Mesenchymal stem cell (in vitro differentiated cells and primary cell): ENCODE measurements at places on chromosomes 11 and 22.

DNA sequence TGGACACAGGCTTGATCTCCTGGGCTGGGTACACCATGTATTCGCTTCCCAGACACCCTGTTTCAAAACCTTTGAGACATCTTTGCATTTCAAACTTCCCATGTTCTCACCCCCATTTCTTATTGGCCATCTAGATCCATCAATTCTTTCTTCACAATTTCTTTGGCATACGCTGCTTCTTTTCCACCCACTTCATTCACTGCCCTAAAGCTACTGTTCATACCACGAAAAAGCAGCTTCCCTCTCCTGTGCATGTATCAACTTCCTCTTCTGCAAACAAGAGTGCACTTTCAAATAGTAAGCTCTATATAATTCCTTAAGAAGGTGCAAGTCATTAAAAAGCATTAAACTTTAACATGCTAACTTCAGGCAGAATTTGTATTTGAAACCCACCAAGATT lies 21.4 kb downstream of the UVRAG start:
- H3K27me3 ChIP-seq, result no peaks in the 10 kb centered on the region
- no peak overlapping the region for H3K27ac ChIP-seq
- DNase-seq, result no peak

GRCh38 chr11:43868852-43869567 lies 11.6 kb upstream of the ALKBH3 start:
- H3K36me3 ChIP-seq, result no peaks in the 10 kb centered on the region
- peaks cover 21% of the 10 kb centered on the region for H3K27me3 ChIP-seq
- peaks cover 4% of the 10 kb centered on the region for H3K4me1 ChIP-seq
- H3K4me3 ChIP-seq, result no peak overlapping the region
- no peak overlapping the region for H3K27ac ChIP-seq
- DNase-seq, result peak; percentile 95

GRCh38 chr11:66362481-66363147 lies 8.9 kb downstream of the SLC29A2 start:
- no peaks in the 10 kb centered on the region for H3K27me3 ChIP-seq
- DNase-seq, result no peak
- no peak overlapping the region for H3K4me3 ChIP-seq
- no peak overlapping the region for H3K27ac ChIP-seq
- H3K36me3 ChIP-seq, result peaks cover 42% of the 10 kb centered on the region

GRCh38 chr11:111512296-111513239 lies at the start of gene BTG4:
Gene BTG4 (minus strand): TSS chr11:111512386. CDS start chr11:111498776, 13,610 bp downstream.
- peak within 1 kb of the TSS; percentile 65 for H3K4me3 ChIP-seq
- no peak within 1 kb of the TSS for H3K27ac ChIP-seq
- peaks cover 16% of the 10 kb centered on the region for H3K4me1 ChIP-seq
- H3K36me3 ChIP-seq, result no peaks in the 10 kb centered on the region
- peak; percentile 51 for DNase-seq
- H3K27me3 ChIP-seq, result peaks cover 3% of the 10 kb centered on the region

DNA sequence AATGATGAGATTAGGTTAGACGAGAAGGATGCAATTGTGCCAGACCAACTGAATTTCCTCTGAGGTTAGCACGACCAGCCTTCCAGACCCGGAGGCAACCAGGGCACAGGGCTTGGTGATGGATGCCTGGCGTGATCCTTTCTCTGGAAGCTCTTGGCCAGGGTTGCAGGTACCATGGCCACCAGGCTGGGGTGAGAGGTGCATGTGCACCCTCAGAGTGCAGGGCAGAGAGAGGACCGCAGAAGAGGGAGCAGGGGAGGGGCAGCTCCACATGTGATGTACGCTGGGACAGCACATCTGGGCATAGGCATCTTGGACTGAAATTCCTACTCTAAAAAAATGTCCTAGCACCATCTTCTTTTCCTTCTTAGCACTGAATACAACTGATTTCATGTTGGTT lies 10.9 kb downstream of the KCNJ1 start:
- no peaks in the 10 kb centered on the region for H3K36me3 ChIP-seq
- no peak for DNase-seq
- H3K27ac ChIP-seq, result no peak overlapping the region
- peaks cover 3% of the 10 kb centered on the region for H3K4me1 ChIP-seq
- H3K27me3 ChIP-seq, result peaks cover 59% of the 10 kb centered on the region

GRCh38 chr22:40239345-40239683 lies 61.6 kb downstream of the TNRC6B start:
- peak overlapping the region; percentile 55 for H3K4me3 ChIP-seq
- peaks cover 16% of the 10 kb centered on the region for H3K36me3 ChIP-seq

GRCh38 chr22:36318442-36318841 lies 65.5 kb downstream of the APOL1 start:
- peak overlapping the region; percentile 5 for H3K27ac ChIP-seq
- no peak for DNase-seq
- H3K36me3 ChIP-seq, result peaks cover 88% of the 10 kb centered on the region
- H3K4me3 ChIP-seq, result no peak overlapping the region

- H3K36me3 ChIP-seq, result peaks cover 55% of the 10 kb centered on the region
- DNase-seq, result no peak
- H3K27me3 ChIP-seq, result no peaks in the 10 kb centered on the region
- H3K4me3 ChIP-seq, result no peak overlapping the region
Measured at GRCh38 chr11:76797341-76798201, 14.4 kb downstream of the TSKU start.

- peak overlapping the region; percentile 78 for H3K27ac ChIP-seq
- peaks cover 12% of the 10 kb centered on the region for H3K4me1 ChIP-seq
- no peak overlapping the region for H3K4me3 ChIP-seq
- H3K36me3 ChIP-seq, result peaks cover 44% of the 10 kb centered on the region
Measured at GRCh38 chr11:12232817-12233601, 122.6 kb downstream of the MICAL2 start.

DNA sequence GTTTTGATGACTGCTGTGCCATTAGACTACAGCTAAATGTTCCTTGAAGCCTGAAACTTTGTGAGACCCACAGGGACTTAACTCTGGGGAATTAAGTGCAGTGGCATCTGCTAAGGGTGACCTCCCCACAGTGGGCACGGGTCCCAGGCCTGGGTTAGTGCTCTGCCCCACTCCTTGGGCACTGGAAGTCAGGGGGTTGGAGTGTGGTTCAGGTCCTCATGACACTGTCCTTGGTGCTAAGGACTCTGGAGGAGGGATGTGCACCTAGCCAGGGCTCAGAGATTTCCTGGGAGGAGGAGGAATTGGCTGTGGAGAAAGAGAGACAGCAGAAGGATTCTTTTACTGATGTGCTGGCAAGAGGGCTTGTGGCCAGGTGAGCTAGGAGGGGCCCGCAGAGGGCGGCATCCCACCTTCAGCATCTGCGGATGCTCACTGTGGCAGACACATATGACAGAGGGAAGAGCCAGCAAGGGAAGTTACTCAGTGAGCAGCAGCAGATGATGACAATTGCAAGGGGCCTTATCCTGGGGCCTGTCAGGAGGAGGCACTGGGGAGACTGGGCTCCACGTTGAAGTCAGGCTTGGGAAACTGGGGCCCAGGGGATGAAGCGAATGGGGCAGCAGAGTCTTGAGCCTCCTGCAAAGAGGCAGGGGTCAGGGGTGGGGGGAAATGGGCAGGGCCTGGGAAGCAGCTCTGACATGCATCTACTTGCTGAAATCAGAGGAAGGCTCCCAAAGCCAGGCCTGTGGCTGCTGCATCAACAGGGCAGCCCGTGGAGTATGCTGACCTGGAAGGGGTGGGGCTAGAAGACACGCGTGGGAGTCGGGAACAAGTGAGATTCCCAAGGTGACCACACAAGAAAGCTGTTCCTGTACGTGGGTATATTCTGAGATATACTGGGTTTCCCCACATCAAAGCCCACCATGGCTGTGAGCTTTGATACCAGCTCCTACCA lies 144.0 kb downstream of the MPPED1 start:
- no peak overlapping the region for H3K4me3 ChIP-seq
- no peak for DNase-seq
- no peaks in the 10 kb centered on the region for H3K36me3 ChIP-seq
- no peaks in the 10 kb centered on the region for H3K4me1 ChIP-seq
- no peak overlapping the region for H3K27ac ChIP-seq
- H3K27me3 ChIP-seq, result no peaks in the 10 kb centered on the region

DNA sequence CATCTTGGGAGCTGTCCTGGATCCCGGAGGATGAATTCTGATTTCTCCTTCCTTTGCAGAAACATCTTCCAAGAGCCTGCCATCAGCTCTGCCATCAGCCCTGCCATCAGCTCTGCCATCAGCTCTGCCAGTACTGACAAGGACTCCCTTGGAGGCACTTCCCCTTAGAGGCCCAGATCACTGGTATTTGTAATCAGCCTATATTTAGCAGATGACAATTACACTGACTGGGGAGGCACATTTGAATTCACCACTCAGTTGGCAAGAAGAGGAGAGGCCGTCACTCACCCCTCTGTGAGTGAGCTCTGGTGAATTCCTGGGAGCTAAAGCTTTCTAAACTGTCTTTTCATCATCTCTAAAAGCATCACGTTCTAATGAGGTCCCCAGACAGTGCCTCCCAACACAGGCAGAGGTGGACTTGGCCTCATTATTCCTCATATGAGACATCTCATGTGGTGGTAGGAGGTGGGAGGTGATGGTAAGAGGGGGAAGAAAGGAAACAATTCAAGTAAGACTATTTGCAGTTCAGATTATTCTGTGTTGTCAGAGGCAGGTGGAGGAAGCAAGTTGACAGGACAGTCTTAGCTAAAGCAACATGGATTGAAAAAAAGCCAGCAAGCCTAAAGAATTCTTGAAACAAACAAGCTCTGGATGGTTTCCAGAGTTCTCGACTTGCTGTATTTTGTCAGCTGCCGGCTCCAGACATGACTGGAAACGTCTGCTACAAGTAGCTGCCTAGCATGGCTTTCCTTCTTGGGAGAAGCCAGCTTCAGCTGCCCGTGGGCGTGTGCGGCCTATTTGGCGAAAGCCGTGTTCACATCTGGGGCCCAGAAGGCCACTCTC lies 771.7 kb downstream of the TBC1D22A start:
- H3K36me3 ChIP-seq, result no peaks in the 10 kb centered on the region
- no peak overlapping the region for H3K27ac ChIP-seq
- no peak overlapping the region for H3K4me3 ChIP-seq

GRCh38 chr22:27578937-27579617 lies 222.5 kb downstream of the MN1 start:
- DNase-seq, result peak; percentile 60
- H3K27me3 ChIP-seq, result no peaks in the 10 kb centered on the region
- H3K36me3 ChIP-seq, result no peaks in the 10 kb centered on the region
- H3K4me1 ChIP-seq, result peaks cover 15% of the 10 kb centered on the region
- H3K27ac ChIP-seq, result no peak overlapping the region

- no peak overlapping the region for H3K4me3 ChIP-seq
- H3K27me3 ChIP-seq, result no peaks in the 10 kb centered on the region
- H3K36me3 ChIP-seq, result peaks cover 24% of the 10 kb centered on the region
- H3K27ac ChIP-seq, result peak overlapping the region; percentile 57
Measured at GRCh38 chr11:122804796-122805195, 33.5 kb upstream of the CRTAM start.

- H3K27ac ChIP-seq, result no peak overlapping the region
- H3K36me3 ChIP-seq, result peaks cover 12% of the 10 kb centered on the region
- no peak overlapping the region for H3K4me3 ChIP-seq
- H3K27me3 ChIP-seq, result no peaks in the 10 kb centered on the region
Measured at GRCh38 chr11:36392196-36392595, 96.1 kb downstream of the PRR5L start.

- no peak overlapping the region for H3K27ac ChIP-seq
- H3K4me1 ChIP-seq, result peaks cover 5% of the 10 kb centered on the region
- DNase-seq, result no peak
- H3K4me3 ChIP-seq, result peak overlapping the region; percentile 70
- H3K36me3 ChIP-seq, result peaks cover 72% of the 10 kb centered on the region
- peaks cover 49% of the 10 kb centered on the region for H3K27me3 ChIP-seq
Measured at GRCh38 chr22:46432164-46433068, 96.9 kb downstream of the TRMU start.

DNA sequence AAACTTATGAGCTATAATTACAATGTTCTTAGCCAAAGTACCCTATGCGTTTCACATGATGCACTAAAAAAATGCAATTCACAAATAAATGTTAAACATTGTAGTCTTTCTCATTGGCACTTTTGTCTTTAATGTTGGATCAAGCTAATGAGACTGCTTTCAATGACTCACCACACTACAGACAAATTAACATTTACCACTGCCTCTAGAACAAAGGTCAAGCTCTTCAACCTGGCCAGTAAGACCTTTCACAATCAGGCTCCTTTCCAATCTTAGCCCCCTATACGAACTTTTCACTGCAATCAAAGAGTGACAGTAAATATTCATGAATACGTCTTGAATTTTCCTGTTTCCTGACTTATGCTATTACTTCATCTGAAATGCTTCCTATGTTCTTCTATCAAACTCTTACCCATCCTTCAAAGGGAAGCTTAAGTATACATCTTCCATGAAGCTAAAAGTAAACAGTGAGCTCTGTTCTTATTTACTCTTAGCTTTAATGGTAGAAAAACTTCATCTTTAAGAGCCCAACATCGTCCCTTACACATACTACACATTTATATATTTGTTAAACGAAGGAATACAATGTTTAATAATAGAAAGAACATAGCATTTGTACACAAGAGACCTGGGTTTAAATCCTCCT lies 326.6 kb upstream of the PITPNB start:
- H3K4me3 ChIP-seq, result no peak overlapping the region
- DNase-seq, result peak; percentile 32
- H3K27ac ChIP-seq, result peak overlapping the region; percentile 92
- H3K36me3 ChIP-seq, result no peaks in the 10 kb centered on the region

DNA sequence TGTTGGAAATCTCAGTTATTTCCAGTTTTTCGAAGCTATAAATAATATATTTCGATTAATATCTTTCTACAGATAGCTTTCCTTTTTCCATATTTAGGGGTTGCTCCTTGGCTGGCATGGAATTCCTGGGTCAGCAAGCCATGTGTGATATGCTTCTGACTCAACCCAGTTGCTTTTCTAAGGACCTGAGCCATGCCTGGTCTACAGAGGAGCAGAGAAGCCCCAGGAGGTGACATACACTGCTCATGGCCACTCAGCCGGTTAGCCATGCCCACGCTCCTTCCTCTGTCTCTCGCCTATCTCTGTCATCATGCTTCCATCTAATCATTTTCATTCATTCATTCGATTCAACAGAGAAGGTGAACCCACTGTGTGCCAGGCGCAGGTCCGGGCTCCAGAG lies 23.2 kb upstream of the PDGFB start:
- no peaks in the 10 kb centered on the region for H3K36me3 ChIP-seq
- H3K4me3 ChIP-seq, result no peak overlapping the region
- DNase-seq, result no peak
- peaks cover 13% of the 10 kb centered on the region for H3K4me1 ChIP-seq
- no peak overlapping the region for H3K27ac ChIP-seq

- H3K27ac ChIP-seq, result no peak overlapping the region
- no peak overlapping the region for H3K4me3 ChIP-seq
- H3K36me3 ChIP-seq, result peaks cover 74% of the 10 kb centered on the region
- H3K4me1 ChIP-seq, result no peaks in the 10 kb centered on the region
- DNase-seq, result no peak
Measured at GRCh38 chr11:119298726-119299125, 18.2 kb downstream of the MCAM start.

DNA sequence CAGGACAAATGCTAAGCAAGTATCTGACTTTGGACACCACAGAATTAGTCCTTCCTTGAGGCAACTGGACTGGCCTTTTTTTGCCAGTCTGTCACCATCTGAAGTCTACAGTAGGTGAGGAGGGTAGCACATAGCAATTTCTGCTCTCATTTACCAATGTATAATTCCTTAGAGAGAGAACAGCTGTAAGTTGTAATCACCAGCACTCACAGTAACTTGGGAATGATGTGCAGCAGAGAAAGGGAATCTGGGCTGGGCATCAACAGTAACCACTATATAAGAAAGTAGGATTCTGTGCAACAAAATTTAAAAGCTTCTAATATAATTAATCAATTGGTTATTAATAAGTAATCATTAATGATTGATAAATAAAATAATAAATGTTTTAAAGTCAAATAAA lies 86.3 kb upstream of the FAT3 start:
- no peak overlapping the region for H3K4me3 ChIP-seq
- DNase-seq, result no peak
- no peaks in the 10 kb centered on the region for H3K4me1 ChIP-seq

GRCh38 chr11:65377036-65377435 lies 5.4 kb downstream of the SLC25A45 start:
- peaks cover 35% of the 10 kb centered on the region for H3K4me1 ChIP-seq
- no peaks in the 10 kb centered on the region for H3K36me3 ChIP-seq
